Hematopoietic multipotent progenitor cell treated with erythropoietin and hydrocortisone succinate and interleukin-3 and kit ligand, for 8 days (in vitro differentiated cells): ENCODE measurements at places on chromosomes 6 and 20.
A peak's percentile ranks its signal among the peaks of the same experiment; 100 is the strongest.

DNA sequence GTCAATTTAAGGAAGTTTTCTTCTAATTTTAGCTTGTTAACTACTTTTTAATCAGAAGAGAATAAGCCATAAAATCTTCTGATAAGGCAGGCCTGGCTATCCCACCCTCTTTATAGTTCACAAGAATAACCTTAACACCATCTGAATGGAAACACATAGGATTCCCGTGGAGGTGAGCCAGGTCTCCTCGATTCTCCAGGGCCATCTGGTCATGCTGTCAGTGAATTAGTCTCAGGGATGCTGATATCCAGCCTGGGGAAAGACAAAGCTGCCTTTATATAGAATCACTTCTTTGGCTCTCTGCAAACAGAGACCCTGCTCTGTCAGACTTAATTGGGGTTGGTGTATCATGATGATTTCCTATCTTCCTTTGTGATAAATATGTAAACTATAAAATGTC, 30.1 kb upstream of the TAGAP start:
- no peak for DNase-seq

DNA sequence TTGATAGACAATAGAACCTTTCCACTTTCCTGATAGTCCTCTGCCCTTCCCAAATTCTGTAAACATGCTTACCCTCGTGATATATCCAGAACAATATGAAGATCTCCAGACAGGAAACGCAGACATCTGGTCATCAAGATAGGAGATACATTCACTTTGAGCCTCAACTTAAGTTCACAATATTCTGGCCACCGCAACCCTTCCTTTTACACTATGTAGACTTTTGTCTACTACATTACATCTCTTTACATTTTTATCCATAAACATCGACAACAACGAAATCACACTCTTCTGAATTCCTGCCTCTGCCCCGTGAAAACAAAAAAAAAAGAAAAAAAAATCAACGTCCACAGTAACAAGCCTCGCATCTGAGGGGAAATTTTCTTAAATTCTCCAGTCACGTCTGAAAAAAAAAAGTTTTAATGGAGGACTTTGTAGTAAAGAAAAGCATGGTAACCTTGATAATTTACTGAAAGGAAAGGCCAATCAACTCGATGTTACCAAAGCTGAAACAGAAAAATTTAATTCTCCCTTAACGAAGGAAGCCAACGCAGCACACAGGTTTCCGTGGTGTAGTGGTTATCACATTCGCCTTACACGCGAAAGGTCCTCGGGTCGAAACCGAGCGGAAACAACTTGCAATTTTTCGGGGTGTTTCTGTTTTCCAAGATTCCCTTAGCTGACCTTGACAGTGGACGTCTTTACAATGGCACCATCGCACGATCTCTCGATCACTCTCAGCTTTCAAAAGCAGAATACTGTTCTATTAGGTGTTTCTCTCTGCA, 21.8 kb downstream of the POM121L2 start:
- peak; percentile 37 for DNase-seq

DNA sequence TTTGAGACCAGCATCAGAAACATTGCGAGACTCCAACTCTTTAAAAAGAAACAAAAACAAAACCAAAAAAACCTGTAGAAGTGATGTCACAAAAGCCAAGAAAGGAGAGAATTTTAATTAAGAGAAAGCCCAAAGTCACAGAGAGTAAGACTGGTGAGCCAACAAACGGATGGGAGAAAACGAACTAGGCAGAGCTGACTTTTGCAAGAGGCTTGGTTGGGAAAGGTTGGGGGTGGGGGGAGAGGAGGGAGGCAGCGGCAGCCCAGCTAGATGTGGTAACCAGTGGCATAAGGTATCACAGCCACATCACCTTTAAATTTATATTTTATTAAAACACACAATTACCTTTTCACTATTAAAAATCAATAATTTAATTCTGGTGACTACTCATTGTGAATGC, 23.5 kb downstream of the NOL7 start:
- no peak for DNase-seq

GRCh38 chr6:6790891-6791290, 202.4 kb downstream of the LY86 start:
- DNase-seq, result no peak

DNA sequence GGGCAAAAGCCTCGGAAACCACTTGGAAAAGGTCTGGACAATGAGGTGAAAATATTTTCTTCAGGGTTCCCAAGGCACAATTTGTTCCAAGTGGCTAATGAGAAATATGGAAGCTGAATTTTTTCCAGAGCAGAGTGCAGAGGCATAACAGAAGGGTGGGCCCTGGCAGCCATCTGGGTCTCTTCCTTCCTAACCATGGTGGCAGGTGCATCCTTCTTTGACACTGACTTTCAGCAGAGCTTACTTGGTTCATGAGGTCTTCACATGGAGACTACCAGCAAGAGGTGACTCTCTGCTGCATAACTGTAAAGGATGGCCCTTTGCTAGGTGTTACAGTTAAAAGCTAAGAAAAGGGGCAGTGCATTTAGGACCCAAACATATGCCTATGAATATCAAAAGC, 522.9 kb downstream of the KIF16B start:
- no peak for DNase-seq

DNA sequence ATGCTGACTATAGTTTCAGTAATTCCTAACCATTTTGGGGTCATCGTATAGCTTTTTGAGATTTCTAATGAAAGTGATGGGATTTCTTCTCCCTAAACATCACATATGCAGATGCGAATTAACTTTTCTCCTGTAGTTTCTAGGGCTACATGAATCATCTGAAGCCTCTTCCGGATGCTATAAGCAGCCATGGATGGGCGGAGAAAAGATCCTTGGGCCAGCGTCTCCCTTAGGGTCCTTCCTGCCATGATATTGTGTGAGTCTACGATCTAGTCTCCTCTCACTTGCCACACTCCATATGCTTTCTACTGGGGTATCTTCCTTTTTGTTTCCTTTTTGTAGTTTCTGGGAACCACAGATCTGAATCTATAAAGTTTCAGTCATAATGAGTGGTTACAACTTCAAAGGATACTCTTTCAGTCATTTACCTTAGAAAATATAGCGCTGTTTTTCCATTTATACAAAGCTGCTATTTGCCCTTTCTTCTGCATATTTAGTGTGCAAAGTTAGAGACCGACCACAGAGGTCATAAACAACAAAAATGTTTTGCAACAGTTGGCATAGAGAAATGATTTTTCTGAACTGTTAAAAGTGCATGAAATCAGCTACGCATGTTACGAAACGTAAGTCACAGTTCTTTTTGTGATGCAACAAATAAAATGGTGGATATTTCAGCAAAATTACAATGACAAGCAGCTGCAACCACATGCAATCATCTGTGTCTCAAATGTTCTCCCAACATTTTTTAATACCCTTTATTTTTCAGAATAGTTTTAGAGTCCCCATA, 396.2 kb upstream of the SLC35B3 start:
- no peak for DNase-seq

GRCh38 chr6:142323377-142323776, 21.6 kb downstream of the ADGRG6 start:
- DNase-seq, result no peak
